Colonic mucosa (tissue), 4 donors: ENCODE measurements at places on chromosomes 7 and 10. TPM values are rescaled to one million over a fixed set of nuclear protein-coding genes. Genes with fewer than 3 reads are reported as not detected.

CHN2 gene
- total RNA-seq: 19.8 TPM

CLDN4 gene
- total RNA-seq: 568 TPM

PNLIPRP3 gene
- total RNA-seq: not detected

CPN1 gene
- not detected for total RNA-seq

DNA sequence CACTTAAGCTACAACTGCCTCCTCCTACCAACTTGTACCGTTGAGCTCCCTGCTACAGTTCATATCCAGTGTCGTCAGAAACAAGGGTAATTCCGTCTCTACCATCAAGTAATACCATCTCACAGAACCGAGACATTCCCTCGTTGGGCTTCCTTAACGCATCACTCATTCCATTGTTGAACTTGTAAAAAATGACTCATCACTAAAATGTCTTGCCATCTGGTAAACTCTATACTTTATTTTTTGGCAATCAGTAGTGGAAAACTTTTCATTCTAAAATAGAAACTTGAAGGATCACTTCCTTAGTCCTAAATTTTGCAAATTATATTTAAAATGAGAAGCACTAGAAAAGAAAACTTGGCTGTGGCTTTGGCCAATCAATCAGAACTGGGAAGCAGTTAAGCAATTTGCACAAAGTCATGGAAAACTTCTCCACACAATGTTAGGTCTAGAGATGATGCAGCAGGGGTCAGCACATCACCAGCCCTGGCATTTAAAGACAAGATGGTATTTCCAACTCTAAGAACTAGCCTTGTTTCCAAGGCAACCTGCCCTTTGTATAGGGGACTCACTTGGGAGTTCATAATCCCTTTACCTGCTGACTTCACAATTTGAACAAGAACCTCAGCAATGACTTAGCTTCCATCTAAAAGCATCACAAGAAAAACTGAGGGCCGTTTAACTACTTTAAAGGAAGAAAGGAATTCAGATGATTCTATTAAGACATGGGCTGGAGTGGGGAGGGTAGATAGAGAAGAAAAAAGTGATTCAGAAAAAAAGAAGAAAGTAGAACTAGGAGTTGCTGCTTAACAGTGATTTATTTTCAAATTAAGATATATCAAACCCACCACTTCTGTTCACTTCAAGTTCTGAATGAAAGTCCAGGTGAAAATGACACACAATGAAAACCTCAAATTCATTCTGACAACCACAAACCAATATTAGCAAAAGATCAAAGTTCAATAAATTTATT, 288.1 kb downstream of the PARD3 start:
- no peaks in the 10 kb centered on the region for H3K4me1 ChIP-seq
- no peak for DNase-seq
- no peaks in the 10 kb centered on the region for H3K27me3 ChIP-seq
- peak overlapping the region; percentile 24 for H3K27ac ChIP-seq
- no peak overlapping the region for H3K4me3 ChIP-seq

- no peaks in the 10 kb centered on the region for H3K27me3 ChIP-seq
- no peak overlapping the region for H3K4me3 ChIP-seq
- DNase-seq: no peak
- no peak overlapping the region for H3K27ac ChIP-seq
- no peaks in the 10 kb centered on the region for H3K36me3 ChIP-seq
Observed at GRCh38 chr10:24374134-24374915, 165.4 kb downstream of the KIAA1217 start.

- H3K27ac ChIP-seq: no peak overlapping the region
- no peak overlapping the region for H3K4me3 ChIP-seq
- H3K27me3 ChIP-seq: no peaks in the 10 kb centered on the region
- H3K4me1 ChIP-seq: no peaks in the 10 kb centered on the region
Observed at GRCh38 chr7:129898007-129898406, 54.8 kb downstream of the UBE2H start.

GRCh38 chr7:30650421-30650808, 31.8 kb downstream of the CRHR2 start:
- DNase-seq: no peak
- no peaks in the 10 kb centered on the region for H3K36me3 ChIP-seq
- no peaks in the 10 kb centered on the region for H3K4me1 ChIP-seq
- H3K27me3 ChIP-seq: no peaks in the 10 kb centered on the region

- no peak for DNase-seq
- H3K4me3 ChIP-seq: no peak overlapping the region
- H3K36me3 ChIP-seq: no peaks in the 10 kb centered on the region
- no peaks in the 10 kb centered on the region for H3K4me1 ChIP-seq
Observed at GRCh38 chr10:35394411-35394851, 58.1 kb downstream of the CCNY start.

- H3K36me3 ChIP-seq: no peaks in the 10 kb centered on the region
- no peak for DNase-seq
- H3K4me3 ChIP-seq: no peak overlapping the region
- peaks cover 4% of the 10 kb centered on the region for H3K27me3 ChIP-seq
- peaks cover 10% of the 10 kb centered on the region for H3K4me1 ChIP-seq
Observed at GRCh38 chr7:128262273-128263028, 21.4 kb downstream of the LEP start.

DNA sequence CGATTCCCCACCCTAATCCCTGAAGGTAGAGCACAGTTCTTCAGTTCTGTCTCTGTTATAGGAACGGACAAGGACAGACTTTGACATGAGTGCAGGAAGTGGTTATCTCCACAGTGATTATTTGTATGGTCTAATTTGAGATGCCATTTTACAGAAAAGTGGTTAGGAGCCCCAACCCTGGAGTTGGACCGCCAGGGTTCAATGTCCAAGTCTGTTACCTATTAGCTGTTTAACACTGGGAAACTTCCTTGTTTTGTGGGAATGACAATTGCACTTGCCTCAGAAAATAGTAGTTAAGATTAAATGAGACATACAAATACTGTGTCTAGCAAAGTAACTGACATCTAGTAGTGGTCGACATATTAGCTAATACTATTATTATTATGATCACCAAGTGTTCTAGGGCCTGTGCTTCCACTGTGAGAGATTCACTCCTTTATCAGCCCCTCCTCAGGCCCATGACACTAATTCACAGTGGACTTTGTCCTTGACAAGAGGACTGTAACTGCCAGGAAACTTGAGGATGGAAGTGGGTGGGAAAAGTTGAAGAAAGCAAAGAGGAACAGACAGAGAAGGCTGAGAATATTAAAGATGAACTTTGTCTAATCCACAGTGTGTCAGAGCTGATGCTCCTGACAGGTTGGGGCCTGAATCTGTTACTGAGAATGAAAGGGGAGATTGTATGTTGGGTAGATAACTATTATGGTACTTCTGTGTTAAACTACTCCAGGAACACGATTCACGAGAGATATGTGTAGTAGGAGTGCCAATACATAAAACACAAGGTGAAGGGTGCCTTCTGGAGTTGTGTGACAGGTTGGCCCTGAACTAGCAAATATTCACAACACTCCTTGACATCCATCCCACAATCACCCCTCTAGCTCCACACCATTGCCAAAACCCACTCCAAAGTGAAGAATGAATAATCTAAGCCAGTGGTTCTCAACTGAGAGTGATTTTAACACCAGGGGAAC, 66.4 kb downstream of the TAC1 start:
- no peaks in the 10 kb centered on the region for H3K36me3 ChIP-seq
- H3K4me1 ChIP-seq: no peaks in the 10 kb centered on the region
- no peak overlapping the region for H3K4me3 ChIP-seq
- H3K27me3 ChIP-seq: no peaks in the 10 kb centered on the region
- peak overlapping the region; percentile 68 for H3K27ac ChIP-seq

GRCh38 chr7:117323851-117324711, 1.2 kb upstream of the WNT2 start:
- DNase-seq: no peak
- H3K4me1 ChIP-seq: peaks cover 10% of the 10 kb centered on the region
- no peak overlapping the region for H3K27ac ChIP-seq
- peaks cover 40% of the 10 kb centered on the region for H3K27me3 ChIP-seq
- H3K36me3 ChIP-seq: no peaks in the 10 kb centered on the region
- H3K4me3 ChIP-seq: peak overlapping the region; percentile 13

- no peaks in the 10 kb centered on the region for H3K27me3 ChIP-seq
- H3K36me3 ChIP-seq: no peaks in the 10 kb centered on the region
- H3K27ac ChIP-seq: no peak overlapping the region
- H3K4me3 ChIP-seq: no peak overlapping the region
- no peaks in the 10 kb centered on the region for H3K4me1 ChIP-seq
Observed at GRCh38 chr10:113199459-113199858, 249.4 kb downstream of the TCF7L2 start.

GRCh38 chr7:88200789-88201188, 19.0 kb downstream of the SRI start:
- no peak for DNase-seq
- no peaks in the 10 kb centered on the region for H3K36me3 ChIP-seq
- H3K4me1 ChIP-seq: no peaks in the 10 kb centered on the region
- H3K27ac ChIP-seq: no peak overlapping the region
- no peak overlapping the region for H3K4me3 ChIP-seq
